Lung (tissue), 17 donors: ENCODE measurements at places on chromosomes 1 and 21.

DNA sequence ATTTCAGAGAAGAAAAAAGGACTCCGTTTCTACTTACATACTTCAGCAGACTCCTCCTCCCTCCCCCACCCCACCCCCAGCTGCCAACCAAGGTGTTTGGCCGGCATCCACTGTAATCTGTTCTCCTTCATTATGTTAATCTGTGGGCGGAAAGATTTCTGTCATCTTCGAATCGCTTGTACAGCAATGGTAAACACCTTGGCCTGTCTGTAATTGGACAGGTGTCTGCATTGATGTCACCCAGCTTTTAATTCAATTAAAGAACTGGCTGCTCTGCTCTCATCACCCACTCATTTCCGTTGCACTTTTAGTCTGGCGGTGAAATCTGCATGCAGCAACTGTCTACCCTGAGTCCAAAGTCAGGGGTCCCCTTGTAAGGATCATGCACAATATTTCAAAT lies 368.6 kb downstream of the USH2A start:
- DNase-seq, result no peak

DNA sequence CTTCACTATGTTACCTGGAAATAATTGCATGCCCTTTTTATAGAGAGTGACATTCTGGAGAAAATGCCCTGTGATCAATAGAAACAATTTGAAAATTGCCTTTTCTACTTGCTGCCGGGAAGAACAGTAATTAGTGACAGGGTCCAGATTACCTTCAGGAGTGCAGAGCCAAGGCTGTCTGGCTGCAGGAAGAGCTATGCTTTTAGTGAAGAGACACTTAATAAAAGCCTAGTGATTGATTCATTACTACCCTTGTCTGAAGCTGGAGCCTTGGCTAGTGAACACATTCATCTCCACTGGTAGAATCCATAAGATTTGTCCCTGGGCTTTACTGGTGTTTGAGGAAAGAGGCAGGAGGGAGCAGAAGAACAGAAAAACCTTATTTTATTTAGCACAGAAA lies 12.9 kb upstream of the DNASE2B start:
- no peak for DNase-seq

GRCh38 chr1:52695627-52696026 lies 2.5 kb downstream of the COA7 start:
- no peak for DNase-seq

DNA sequence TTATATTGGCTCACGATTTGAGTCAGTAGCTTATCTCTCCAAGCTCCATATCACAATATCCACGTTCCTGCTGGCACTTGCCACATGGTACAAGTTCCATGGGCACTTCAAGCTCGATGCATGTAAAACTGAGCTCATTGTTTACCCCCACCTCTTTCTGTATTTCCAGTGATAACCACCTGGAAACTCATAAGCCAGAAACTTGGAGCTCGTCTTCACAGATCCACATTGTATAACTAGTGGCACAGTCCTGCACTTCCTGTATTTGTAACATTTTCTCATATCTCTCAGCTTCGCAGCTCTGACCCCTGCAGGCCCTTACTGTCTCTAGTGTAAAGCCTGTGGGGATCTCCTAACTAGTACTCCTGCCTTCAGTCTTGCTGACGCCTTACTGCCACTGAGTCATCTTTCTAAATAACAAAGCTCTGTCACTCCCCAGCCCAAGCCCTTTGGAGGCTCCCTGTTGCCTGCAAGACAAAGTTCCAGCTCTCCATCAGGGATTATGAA lies 6.5 kb upstream of the C2CD4D start:
- DNase-seq, result no peak

- no peak for DNase-seq
These were observed 136.7 kb upstream of the MAGI3 start for GRCh38 chr1:113253590-113253989.

GRCh38 chr1:184843732-184844495 lies 89.3 kb upstream of the EDEM3 start:
- no peak for DNase-seq

- DNase-seq, result no peak
These were observed 26.6 kb upstream of the RWDD3 start for GRCh38 chr1:95207223-95207935.

GRCh38 chr1:147334292-147334691 lies 91.8 kb downstream of the CHD1L start:
- DNase-seq, result peak; percentile 61

- DNase-seq, result no peak
These were observed 287.8 kb downstream of the RRAGC start for GRCh38 chr1:38571726-38572125.

- no peak for DNase-seq
These were observed 128.5 kb upstream of the CACNA1E start for GRCh38 chr1:181354865-181355264.

DNA sequence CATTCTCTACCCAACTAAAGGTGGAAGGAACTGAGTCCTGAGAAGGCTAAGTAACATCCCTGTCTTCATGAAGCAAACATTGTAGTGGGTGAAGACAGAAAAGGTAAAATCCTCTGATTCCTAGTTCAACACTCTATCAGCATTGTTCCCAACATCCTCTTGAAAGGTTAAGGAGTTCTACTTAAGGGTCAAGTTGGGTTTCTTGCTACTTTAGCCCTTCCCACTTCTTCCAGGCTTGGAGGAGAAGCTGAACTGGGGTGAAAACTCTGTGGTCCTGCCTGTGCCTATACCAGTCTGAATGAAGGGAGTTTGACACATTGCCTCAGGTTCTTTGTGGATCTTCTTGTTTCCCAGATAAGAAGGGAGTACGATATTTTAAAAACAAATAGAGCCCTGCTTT lies 54.1 kb downstream of the ATP2B4 start:
- no peak for DNase-seq

- DNase-seq, result no peak
These were observed 190.8 kb downstream of the DYRK1A start for GRCh38 chr21:37557261-37557950.

GRCh38 chr1:203175827-203176241 lies 208 bp upstream of the MYBPH start:
- no peak for DNase-seq

DNA sequence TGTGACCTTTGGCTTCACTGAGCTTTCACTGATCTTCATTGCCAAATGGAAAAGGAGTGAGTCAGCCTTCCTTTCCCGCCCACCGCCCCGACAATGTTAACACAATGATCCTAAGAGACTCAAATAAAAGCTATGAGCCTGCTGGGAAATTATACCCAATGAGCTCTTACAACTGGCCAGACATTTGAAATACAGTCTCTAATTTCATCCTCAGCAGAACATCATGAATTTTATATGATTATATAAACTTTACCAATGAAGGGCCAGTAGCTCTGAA lies 252.5 kb downstream of the SIPA1L2 start:
- no peak for DNase-seq

DNA sequence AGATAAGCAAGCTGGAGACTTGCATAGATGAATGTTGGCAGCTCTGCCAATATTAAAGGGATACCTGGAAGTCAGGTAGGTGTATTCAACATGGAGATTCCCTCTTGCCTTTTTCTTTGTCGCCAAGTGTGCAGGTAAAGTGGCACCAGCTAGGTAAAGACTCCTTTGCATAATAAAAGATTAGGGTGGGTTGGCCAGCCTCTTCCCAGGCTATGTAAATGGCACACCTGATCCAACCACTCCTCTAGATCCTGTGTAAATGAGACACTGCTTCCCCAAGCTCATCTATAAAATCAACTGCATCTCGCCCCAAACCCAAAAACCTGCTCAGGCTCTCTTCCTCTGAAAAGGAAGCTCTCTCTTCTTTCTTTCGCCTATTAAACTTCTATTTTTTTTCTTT lies 100.8 kb upstream of the DSCAM start:
- DNase-seq, result no peak

DNA sequence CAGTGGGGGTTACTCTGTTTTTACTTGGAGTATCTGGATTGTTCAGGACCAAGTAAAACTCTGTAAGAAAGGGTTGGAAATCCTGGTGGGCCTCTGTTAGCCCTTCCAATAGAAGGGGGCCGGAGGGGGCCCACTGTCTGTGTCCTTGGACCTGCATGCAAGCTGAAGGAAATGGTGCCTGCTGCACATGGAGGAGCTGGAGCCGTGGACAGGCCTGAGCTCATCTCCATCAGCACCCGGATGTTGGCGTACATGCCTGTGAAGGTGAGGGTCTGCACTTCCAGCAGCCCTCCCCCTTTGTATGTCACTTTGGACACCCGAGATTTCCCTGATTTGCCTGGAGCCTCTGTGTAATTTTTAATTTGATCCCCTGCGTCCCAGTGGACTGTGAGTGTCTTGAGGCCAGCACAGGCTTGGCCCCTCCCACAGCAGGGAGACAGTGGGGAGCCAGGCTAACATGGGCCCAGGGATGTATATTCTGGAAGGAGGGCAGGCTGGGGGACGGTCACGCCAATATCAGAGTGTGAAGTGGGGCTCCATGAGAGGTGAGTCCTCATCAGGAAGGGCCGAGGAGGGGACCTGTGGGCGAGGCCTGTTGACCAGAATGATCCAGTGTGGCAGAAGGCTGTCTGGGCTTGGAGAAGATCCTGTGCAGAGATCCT lies 16.8 kb downstream of the GALNT2 start:
- DNase-seq, result no peak

GRCh38 chr21:15730484-15731242 lies 881 bp downstream of the USP25 start:
- peak; percentile 58 for DNase-seq

GRCh38 chr1:224622831-224623230 lies 6.7 kb downstream of the CNIH3 start:
- no peak for DNase-seq

DNA sequence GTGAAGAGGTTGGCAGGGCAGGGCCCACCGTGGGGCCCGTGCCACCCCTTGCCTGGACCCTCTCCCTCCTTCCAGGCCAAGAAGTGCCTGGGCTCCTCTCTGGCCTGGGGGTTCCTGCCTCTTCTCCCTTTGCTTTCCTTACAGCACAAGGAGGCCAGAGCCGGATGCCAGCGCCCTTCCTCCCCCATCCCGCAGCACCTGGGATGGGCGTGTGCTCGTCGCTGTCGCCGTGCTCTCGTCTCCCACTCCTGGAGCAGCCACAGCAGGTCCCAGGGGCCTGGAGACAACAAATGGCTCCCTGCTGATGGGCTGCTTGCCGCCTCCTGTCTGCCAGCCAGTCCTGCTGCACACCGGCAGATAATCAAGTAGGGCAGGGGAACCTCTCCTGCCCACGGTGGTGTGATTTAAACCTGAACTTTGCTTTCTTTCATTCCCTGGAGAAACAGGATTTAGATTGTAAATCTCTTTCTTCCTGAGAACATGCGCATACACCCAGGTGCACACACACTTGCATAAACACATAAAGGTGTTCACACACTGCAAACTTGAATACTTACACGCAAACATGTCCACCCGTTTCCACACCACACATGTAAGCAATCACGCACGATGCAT lies 50.8 kb upstream of the POU3F1 start:
- DNase-seq, result no peak

GRCh38 chr1:46070164-46070814 lies 62.1 kb downstream of the PIK3R3 start:
- no peak for DNase-seq

DNA sequence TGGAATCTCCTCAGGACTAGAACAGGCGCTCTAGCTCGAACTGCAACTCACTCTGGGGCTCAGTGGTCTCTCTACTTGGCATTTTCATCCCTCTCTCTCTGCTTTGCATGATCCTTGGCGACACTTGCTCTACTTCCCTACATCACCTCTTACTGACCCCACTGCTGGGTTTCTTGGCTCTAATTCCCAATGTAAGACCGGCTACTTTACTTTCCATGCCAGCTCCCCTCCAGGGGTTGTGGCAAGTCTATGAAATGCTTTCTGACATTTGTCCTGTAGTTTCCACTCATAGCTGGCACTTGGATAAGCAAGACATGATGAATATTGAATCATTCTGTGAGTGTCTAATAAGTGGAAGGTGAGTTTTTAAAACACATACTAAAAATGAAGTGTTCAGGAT lies 292.3 kb downstream of the USP25 start:
- DNase-seq, result no peak

GRCh38 chr1:68800182-68800581 lies 303.3 kb upstream of the DEPDC1 start:
- no peak for DNase-seq

GRCh38 chr1:248871837-248872401 lies 13.0 kb upstream of the ZNF692 start:
- peak; percentile 16 for DNase-seq

DNA sequence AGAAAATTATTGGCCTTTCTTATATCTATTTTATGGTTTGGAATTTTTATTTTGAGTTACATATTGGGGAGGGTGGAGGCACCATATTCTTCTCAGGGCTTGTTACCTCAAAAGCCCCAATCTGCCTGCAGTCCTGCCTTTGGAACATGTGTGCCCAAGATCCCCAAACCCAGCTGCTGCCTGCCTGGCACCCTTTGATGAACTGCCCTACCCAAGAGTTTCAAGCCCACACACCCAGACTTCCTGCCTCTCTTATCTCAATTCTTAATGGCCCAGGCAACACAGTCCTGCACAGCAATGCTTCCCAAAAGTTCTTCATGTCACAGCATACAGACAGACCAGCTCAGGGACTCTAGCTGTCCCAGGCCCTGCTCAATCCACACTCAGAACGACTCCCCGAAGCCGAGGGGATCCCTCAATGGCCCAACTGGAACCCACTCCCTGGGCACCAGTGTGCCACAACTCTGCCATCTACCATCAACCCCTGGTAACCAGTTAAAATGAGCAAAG lies 19.2 kb downstream of the OLFML2B start:
- DNase-seq, result no peak

GRCh38 chr1:230730977-230731376 lies 16.2 kb upstream of the CAPN9 start:
- DNase-seq, result peak; percentile 46

GRCh38 chr1:16440131-16440469 lies 424 bp upstream of the NECAP2 start:
- no peak for DNase-seq

GRCh38 chr1:31701091-31701736 lies 2.6 kb downstream of the COL16A1 start:
- DNase-seq, result peak; percentile 95

- DNase-seq, result peak; percentile 73
These were observed at the start of gene CASQ1 for GRCh38 chr1:160189649-160190625. Gene CASQ1, plus strand, starts transcription at chr1:160190575. Its CDS starts 177 bp downstream, at chr1:160190752.

GRCh38 chr1:202711949-202712635 lies 1.8 kb upstream of the SYT2 start:
- no peak for DNase-seq

GRCh38 chr1:232764458-232765251 lies 40.6 kb upstream of the MAP10 start:
- DNase-seq, result peak; percentile 22

DNA sequence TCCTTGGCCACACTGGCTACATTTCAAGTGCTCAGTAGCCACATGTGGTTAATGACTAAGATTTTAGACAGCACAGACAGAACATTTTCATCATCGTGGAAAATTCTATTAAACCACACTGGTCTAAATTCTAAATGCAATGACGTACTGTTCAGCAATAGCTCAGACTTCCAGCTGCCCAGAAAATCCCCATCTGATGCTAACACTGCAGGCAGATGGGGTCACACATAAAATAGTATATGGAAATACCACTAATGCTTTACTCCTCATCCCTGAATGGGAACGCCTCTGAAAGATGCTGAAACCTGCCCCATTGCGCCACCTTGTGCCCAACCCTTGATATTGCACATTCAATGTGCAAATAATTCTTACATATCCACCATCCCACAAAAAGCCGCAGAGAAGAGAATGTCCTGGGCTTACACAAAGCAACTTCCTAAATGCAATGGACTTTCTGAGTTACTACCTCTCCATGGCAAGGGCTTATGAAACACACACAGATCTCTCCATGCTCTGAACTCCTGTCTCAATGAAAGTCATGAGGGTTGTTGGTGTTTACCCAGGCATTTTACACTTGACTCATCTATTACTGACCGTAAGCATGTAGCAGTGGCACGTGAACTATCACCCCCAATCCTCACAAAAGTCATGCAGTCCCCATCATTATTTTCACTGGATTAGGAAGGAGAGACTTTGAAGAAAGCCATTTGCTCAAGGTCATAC lies 20.3 kb upstream of the SLC5A9 start:
- peak; percentile 82 for DNase-seq
